ENCODE measurements at places on chromosomes 2 and 18. TPM values are rescaled to one million over a fixed set of nuclear protein-coding genes. Genes with fewer than 3 reads are reported as not detected.
A peak's percentile ranks its signal among the peaks of the same experiment; 100 is the strongest.

Gene MOB4
- 50.9 TPM for total RNA-seq

Gene MALL
- total RNA-seq = not detected

Gene DLGAP1
- total RNA-seq = 3.7 TPM

Gene LYPD1
- not detected for total RNA-seq

Gene ZEB2
- total RNA-seq = 13.3 TPM

Gene KCNE4
- total RNA-seq = 0.30 TPM

- DNase-seq = peak; percentile 39
These were observed at the start of gene ITPRIPL1 for GRCh38 chr2:96325041-96325883. Gene ITPRIPL1, plus strand, starts transcription at chr2:96325317. Its CDS starts 523 bp downstream, at chr2:96325840.

DNA sequence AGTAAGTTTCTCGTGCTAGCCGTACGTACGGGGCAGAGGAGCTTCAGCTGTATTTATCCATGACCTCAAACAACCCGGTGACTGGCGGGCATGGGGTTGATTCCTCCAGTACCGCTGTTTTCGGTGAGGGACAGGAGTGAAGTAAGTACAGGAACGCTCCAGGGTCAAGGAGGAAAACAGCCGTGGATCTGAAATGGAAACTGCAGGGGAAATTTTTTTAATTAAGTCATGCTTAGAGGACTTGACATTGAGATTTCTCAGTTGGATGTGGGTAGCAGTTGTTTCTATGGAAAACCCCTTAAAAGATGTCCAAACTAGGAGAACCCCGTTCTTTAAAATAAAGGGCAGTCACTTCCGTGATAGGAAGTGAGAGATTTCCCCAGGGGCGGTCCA, 1.2 kb downstream of the RAB12 start:
- peak; percentile 2 for DNase-seq

DNA sequence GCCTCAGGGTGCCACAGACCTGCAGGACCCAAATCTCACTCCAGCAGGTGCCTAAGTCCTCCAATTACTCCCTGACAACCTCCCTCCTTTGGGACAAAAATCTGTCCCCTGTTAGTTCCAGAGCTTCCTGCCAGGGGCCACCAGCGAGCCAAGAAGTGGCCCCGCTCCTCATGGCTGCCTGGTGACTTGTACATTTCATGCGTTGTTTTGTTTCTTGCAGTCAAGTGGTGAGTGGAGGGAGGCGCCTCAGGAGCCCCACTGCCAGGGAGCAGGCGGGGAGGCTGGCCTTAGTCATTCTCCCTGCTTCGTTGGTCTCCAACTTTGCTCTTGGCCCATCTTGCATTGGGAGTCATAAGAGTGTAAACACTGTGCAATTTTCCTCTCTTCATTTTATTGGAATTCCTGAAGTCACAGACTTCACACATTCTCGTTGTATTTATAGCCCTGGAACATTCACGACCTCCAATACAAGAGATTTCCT, 81.3 kb downstream of the KCNF1 start:
- DNase-seq = peak; percentile 92

DNA sequence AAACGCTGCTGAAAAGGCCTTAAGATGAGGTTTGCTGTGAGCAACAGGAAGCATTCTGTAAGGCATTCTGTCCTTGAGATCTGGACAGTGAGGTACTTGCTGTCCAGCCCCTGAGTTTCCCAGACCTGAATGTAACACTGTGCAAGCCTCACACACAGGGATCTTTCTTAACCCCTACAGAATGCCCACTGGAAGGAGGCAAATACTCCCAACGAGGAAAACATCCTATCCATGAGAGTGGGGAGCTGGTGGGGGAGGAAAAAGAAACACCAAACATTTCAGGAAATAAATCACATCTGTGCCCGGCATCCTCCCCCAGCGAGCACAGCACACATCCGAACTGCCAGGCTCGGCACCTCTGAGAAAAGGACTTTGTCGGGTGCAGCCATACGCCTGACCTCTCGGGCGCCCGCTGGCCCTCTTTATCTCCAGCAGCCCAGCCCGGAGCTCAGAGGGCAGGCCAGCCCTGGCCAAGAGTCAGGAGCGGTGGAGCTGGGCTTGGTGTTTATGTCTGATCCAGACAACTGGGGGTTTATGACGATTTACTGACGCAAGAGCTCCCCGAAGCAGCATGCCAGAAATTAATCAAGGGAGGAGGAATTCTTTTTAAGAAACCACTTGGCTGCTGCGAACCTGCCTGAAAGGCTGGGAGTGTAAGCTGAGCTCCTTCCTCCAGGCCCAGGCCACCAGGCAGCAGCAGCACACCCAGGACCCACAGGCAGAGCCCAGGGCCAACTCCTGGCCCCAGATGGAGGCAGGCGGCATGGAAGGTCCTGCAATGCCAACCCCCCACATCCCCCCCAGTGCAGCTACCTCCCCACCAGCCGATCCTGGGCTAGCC, 72.2 kb downstream of the HDAC4 start:
- DNase-seq = peak; percentile 25

DNA sequence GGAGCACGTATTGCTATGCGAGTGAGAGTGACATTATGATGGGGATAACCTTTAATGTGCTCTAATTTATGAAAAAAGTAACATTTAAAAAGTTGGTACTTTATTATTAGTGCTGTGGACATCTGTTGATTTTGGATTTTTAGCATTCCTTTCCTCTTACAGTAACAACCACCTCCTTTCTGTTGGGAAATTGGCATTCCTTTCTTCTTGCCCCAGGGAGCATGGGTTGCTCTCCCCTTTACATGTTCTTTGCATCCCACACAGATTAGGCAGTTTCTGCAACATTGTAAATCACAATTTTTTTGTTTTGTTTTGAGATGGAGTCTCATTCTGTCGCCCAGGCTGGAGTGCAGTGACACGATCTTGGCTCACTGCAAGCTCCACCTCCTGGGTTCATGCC, 300.2 kb downstream of the LPIN1 start:
- DNase-seq = peak; percentile 57

GRCh38 chr18:32610176-32610575, 139.5 kb upstream of the GAREM1 start:
- DNase-seq = no peak

DNA sequence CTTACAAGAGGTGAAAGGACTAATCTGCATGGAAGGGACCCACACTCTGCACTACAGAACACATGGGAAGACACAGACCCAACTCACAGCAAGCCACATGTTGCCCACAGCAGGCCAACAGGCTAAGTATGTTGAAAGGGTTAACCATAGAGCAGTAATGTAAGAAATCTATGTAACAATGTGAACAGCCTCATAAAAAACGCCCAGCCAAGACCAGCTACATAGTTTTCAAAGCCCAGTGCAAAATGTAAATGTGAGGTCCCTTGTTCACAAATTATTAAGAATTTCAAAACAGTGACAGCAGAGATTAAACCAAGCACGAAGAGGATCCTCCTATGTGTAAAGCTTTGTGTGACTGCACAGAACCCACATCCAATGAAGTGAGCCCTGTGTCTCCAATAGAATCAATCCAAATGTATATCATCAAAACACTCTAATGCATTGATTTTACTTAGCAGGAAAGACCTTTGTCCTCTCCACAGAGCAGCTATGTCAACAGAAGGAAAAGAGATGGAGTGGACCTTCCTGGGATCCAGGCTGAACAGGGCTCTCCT, 210.1 kb downstream of the AGPS start:
- DNase-seq = no peak

DNA sequence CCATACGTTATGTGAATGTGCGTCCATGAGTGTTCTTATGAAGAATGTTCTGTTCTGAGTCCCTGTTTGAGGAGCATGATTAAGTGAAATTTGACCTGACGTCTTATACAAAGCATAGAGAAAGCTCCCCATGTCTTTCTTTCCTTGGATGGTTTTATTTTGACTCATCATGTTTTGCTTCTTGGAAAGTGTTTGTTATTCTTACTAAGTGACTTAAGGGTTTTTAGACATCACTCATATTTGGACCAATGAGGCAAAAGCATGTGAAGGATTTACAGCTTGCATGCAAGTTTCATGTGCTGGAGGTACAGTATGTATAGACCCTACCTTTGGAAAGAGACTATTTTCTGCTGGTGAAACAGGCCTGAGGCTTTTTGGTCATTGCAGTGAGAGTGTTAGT, 33.5 kb upstream of the ZEB2 start:
- DNase-seq = no peak

DNA sequence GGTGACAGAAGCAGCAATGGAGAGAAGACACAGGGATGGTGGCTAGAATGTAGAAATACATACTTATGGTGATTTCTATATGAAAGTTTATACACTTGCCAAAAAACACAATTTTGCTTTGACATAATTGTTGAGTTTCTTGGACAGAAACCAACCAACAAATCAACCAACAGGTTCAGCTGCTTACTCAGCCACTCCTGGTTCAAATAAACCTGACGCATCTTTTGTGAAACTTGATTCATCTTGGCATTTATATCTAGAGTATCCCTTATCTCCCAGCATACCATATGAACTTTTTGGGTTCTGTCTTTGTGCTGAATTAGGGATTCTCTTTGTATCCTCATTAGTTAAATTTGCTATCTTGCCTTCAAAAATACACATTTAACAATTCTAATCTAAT, 54.1 kb upstream of the ERBB4 start:
- no peak for DNase-seq

- DNase-seq = peak; percentile 50
These were observed 86.8 kb upstream of the DNER start for GRCh38 chr2:229800997-229801754.

- DNase-seq = no peak
These were observed 83.0 kb downstream of the ADD2 start for GRCh38 chr2:70684846-70685622.

- DNase-seq = no peak
These were observed 97.5 kb upstream of the CD302 start for GRCh38 chr2:159895258-159896065.

DNA sequence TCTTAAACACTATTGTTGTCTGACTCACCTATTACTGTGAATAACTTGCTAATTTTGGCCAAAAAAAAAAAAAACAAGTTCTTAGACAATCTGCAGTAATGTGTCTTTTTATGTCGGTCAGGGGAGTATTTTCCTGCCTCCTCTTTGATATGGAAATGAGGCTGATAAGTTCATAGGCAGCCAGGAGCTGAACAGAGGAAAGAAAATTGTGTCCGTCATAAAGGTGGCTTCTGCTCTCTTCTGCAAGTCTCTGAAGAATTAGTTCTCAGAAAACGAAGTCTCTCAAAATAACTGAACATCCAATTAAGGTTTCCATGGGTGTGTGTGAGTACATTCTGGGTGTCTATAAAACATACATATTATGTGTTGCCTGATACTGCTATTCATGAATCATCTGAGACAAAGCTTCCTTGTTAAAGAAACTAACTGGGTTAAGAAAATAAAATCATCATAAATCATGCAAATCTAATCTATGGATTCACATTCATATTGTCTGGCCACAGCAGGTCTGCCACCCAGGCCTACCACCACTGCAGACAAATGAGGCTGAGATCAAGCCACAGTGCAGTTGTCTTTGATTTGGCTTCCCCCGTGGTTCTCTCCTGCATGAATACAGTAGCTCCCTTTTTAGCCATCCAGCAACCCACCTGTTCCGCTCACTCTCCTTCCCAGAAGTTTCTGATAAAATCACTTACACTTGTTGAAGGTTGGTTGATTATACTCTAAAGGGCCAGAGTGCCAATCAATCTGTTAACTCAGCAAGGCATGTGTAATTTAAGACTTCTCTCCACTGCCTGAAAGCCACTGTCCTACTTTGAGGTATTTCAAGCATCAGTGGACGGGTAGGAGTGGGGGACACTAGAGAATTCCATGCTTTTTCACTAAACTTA, 19.4 kb upstream of the SP5 start:
- DNase-seq = no peak

GRCh38 chr2:64975232-64975821, 13.9 kb upstream of the SLC1A4 start:
- peak; percentile 89 for DNase-seq

GRCh38 chr2:217954469-217954868, 48.3 kb downstream of the TNS1 start:
- DNase-seq = no peak

- no peak for DNase-seq
These were observed 37.3 kb upstream of the GRP start for GRCh38 chr18:59182673-59183072.

- DNase-seq = peak; percentile 56
These were observed 18.1 kb upstream of the SERPINB2 start for GRCh38 chr18:63869374-63869773.

- no peak for DNase-seq
These were observed 9.6 kb upstream of the KCNG2 start for GRCh38 chr18:79787865-79788733.

DNA sequence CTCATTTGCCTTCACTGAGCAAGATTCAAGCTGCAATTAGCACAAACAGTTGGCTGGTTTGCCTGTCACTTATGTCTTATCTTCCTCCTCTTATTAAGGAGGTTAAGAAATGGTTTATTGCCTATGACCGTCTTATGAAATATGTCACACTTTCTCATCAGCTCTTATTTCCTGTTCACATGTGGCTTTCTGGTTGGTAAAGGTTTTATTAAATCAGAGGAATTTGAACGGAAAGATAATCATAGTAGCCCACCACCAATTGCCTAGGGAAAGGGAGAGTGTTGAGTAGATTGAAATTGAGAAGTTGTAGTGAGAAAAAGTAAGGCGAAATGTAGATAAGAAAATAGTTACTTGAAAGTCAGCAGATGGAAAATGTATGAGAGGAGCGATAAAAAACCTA, 4.2 kb upstream of the IL1R1 start:
- no peak for DNase-seq

Data from MG63 (cell line).